Left ventricle myocardium inferior (tissue), 1 donor: ENCODE measurements at places on chromosomes 1 and 21.
A peak's percentile ranks its signal among the peaks of the same experiment; 100 is the strongest.

DNA sequence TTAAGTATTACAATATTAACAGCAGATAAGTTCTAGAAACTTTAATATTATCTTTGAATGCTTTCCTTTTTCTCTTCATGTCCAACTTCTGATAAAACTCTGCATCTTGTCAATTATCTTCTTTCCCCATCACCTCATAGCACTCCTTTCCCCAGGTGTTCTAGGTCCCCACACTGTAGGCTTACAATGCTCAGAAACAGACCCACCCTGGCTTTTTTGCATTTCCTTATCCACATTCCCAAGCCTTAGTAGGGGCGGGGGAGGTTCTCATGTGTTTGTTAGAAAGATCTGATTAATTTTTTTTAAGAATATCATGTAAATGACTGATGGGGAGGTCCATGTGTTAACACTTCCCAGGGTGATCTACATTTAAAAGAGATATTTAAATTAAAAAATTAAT, 63.9 kb downstream of the PLPPR4 start:
- no peak for DNase-seq

DNA sequence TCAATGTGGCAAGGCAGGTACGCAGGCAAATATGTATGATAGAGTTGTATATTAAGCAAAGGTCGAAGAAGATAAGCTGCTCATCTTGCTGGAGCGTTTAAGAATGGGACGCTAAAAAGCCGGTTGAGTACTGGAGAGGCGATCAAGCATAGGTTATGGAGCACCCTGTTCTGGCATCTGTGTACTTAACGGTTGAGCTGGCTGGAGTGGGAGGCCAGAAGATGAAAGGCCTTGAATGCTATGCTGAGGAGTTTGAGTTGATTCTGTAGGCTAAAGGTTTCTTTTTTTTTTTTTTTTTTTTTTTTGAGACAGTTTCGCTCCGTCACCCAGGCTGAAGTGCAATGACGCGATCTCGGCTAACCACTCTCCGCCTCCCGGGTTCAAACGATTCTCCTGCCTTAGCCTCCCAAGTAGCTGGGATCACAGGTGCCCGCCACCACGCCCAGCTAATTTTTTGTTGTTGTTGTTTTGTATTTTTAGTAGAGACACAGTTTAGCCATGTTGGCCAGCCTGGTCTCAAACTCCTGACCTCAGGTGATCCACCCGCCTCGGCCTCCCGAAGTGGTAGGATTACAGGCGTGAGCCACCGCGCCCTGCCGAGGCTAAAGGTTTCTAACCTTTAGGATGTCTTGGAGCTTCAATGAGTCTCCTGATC, 850 bp upstream of the KHDC4 start:
- DNase-seq: no peak

DNA sequence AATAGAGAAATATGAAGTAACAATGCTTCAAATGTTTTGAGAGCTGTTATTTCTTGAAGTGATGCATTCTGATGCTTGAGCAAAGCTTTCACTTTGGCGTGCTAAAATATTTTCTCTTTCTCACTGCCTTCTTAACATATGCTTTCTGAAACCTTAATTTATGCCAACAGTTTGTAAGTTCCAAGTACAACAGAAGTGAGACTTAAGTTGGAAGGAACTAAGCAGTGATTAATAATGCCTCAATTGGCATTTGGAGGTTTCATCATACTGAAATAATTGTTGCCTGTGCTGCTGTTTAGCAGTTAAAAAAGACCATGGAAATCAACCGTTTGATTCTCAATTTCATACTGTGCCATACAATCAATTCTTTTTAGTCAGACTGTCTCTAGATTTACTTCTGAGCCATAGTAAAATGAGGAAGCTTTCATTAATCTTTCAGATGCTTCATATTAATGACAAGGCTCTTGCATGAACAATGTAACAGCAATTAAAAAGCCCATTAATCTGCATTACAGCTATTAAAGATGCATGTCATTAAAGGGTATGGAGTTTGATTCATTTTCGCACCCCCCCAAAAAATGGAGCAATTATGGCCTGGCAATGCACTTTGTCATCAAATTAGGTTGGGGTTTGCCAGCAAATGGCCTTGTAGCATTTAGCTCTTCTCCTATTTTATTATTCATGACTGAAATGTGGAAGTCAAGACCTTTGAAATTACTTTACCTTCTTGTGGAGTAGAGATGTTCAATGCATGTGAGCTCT, 375.3 kb downstream of the USH2A start:
- no peak for DNase-seq

GRCh38 chr1:70627910-70628309, 216.8 kb downstream of the CTH start:
- no peak for DNase-seq

- no peak for DNase-seq
Measured at GRCh38 chr1:190353538-190354101, 124.0 kb downstream of the BRINP3 start.

DNA sequence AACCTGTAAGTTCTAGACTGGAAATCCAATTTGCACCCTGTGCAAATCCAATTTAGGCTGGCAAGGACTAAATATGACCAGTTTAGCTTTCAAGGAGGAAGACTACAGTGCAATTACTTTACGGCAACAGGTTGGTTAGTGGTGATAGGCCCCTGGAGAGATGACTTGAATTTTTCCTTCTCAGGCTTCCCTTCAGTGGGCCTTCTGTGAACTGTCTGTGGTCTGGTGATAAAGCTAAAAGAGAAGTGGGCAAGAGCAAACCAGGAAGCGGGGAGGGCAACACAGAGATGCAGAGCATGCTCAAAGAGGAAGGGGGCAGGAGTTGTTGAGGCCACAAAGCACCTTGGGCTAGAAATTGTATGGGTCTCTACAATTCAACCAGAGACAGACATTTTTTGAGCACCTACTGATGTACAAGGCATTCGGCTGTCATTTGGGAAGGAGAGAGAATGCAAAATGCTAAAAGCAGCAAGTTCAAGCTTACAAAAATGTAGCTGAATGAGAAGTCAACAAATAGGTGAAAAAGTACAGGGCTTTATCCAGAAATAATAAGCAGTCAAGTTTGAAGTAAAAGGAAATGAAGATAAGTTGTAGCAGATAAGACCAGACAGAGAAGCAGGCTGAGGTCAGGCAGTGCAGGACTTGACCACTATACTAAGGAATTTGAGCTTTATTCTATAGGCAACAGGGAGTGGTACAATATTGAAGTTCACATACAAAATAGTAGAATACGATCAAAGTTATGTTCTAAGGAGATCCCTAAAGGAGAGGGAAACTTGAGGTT, 23.9 kb downstream of the INPP5B start:
- no peak for DNase-seq

DNA sequence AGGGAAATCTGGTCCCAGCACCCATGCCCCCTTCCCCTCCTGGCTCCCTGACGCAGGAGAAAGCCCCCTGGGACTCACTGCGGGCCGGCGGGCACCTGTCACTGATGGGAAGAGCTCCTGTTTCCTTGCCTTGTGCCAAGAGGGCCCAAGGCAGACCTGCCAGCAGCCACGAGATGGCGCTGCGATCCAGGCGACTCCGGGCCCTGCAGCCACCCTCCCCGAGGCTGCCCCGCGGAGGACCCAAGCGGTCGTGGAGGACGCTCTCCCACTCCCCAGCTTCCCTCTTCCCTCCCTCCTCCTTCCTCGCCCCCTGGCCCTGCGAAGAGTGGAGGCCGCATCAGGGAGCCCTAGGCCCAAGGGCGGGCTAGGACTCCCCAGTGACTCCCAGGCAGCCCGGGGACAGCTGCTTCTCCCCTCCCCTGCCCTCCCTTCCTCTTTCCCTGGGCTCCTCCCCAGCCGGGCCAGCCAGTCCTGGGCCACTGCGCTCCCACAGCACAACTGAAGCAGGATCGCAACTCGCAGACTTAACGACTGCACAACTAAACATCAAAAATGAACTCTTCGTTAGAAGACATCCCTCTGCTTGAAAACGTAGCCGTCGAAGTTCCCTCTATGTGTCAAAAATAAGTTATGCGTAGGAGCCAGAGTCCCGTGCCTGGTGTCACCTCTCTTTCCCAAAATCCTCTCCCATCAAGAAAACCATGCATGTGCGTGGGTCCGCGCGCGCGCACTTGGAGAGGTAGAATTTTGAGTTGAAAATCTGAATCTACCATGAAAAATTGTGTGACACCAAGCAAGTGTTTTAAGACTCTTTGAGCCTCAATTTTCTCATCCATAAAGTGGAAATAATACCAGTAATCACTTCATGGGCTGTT, 34.2 kb downstream of the BATF3 start:
- peak; percentile 83 for DNase-seq

GRCh38 chr1:161737625-161738024, 12.0 kb upstream of the DUSP12 start:
- no peak for DNase-seq

- no peak for DNase-seq
Measured at GRCh38 chr1:31690921-31691320, 12.9 kb downstream of the COL16A1 start.

- no peak for DNase-seq
Measured at GRCh38 chr1:95578462-95578861, 344.5 kb downstream of the RWDD3 start.

DNA sequence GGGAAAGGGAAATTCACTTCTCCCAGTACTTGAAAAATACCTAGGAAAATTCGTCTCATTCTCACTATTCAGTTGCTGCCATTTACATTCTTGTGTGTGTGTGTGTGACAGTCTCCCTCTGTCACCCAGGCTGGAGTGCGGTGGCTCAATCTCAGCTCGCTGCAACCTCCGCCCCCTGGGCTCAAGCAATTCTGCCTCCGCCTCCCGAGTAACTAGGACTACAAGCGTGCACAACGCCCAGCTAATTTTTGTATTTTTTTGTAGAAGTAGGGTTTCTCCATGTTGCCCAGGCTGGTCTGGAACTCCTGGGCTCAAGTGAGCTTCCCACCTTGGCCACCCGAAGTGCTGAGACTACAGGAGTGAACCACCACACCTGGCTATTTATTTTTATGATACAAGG, 1.2 kb downstream of the SNAPIN start:
- DNase-seq: no peak

DNA sequence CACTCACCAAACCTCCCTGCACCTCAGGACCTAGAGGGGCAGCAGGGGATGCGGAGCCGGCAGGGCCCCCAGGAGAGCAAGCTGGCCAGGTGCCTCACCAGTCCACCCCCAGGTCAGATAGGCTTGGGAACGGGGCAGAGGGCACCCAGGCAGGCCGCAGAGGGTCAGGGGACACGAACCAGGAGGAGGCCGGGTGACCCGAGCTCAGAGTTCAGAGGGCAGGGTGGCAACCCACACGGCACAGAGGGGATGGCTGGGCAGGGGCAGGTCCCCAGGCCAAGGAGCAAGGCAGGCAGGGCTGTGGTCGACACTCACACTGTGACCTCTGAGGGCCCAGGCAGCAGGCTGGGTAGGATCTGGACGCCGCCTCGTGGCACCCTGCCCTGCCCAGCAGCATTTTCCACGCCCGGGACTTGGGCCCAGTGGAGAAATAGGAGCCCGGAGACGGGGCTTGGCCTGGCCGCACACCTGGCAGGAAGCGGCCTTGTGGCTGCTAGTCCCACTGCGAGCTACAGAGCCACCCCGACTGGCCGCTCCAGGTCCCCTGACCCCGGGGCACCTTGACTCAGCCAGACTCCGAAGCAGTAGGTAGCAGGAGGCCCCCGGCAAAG, 5.3 kb downstream of the DVL1 start:
- DNase-seq: no peak

DNA sequence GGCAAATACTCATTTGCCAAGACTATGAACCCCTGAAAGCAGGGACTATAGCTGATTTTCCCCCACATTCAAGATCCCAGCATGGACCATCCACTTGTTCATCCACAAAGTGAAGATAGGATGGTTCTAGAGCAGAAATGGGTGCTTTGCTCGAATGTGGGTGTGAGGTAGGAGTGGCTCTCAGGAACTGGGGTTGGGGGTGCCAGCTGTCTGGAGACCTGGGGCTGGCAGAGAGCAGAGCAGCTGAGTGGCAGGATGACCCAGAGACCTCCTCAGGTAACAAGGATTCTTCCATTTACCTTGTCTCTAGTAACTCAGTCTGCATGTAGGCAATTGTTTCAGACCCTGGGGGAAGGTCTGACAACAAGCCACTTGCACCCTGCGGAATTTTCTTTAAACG, 6.0 kb downstream of the S100A9 start:
- DNase-seq: no peak

DNA sequence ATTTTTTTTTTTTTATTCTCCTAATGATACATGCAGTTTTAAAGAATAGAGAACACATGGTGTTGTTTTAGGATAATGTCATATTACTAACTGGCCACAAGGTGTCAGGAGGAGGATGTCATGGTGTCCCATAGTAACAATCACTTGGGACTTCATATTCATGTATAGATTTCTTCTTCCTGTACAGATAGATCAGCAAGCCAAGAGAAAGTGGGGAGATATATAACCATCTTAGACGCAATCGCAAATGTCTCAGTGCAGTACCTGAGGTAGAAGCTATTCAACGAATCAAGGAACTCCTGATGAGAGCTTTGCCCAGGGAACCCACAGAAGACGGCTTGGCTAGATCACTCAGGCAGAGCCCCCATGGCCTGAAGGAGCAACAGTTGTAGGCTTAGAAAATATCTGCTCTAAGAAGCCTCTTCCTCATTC, 12.3 kb downstream of the OR2T11 start:
- DNase-seq: no peak

- DNase-seq: no peak
Measured at GRCh38 chr21:32705139-32705538, 22.7 kb downstream of the SYNJ1 start.

DNA sequence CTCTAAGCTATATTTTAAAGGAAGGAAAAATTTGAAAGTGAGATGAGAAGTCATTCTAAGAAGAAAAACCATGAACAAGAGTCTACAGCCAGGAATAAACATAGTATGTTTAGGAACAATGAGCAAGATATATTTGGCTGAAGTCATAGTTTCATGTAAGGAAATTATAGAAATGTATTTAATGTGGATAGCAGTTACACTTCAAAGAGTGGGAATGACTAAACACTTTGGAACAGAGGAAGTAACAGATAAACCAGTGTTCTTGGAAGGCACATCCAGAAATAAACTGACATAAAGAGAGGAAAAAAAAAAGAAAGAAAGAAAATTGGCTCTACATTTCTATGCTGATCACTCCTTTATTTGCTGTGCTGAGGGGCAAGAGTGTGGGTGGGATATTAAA, 18.0 kb downstream of the C8A start:
- no peak for DNase-seq

DNA sequence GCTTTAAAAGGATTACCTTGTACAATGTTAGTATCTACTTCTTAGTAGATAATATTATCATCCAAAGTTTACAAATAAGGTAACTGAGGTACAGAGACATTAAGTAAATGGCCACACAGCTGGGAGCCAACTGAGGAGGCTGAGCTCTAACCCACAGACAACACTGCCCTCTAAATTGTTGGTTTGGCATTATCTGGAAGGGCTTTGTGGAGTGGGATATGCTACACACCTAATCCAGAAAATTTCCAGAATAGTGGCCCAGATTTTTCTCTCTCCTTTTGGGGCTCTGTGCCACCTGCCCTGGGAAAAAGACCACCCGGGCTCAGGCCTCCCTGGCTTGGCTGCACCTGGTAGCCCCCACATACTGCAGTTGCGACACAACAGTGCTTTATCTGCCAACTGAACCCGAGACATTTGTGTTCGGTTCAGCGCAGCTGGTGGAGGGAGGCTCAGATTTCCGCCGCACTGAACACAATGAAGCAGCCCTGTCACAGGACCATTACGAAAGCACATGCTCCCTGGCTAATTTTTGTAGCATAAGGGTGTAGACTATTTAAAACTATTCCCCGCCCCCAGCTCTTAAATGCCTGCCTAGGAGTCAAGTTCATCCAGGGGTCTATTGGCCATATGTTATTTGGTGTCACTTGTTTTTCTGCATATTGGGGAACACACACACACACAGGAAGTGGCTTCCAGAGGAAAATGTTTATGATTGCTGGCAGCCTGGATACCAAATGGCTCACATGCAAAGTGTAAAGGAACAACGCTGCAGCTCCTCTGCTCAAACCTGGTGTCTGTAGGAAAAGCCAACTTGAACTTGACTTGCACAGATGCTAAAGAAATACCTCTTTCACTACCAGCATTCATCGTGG, 92.3 kb upstream of the ESRRG start:
- peak; percentile 50 for DNase-seq
